ENCODE measurements at places on chromosomes 5 and 9.

GRCh38 chr5:128082551-128083032 lies 974 bp upstream of the SLC12A2 start:
- no peak for DNase-seq

GRCh38 chr5:146103594-146103993 lies 1.8 kb downstream of the PLAC8L1 start:
- no peak for DNase-seq

DNA sequence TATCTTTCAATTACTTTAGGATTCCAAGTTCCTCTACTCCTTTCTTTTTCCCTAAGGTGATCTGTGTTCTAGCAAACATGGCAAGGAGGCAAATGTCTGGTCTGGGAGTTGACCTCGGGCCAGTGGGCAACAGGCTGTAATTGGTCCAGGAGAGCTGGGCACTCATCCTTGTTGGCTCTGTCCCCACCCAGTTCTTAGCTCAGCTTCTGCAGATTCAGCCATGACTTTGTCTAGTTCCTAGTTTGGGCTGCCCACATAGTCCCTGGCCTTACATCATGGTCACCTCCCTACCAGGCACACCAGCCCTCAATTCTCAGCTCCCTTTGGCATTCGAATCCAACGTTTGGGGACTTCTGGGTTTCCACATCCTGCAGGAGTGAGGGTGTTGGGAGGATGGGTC lies 92.1 kb upstream of the DAP start:
- DNase-seq: no peak

DNA sequence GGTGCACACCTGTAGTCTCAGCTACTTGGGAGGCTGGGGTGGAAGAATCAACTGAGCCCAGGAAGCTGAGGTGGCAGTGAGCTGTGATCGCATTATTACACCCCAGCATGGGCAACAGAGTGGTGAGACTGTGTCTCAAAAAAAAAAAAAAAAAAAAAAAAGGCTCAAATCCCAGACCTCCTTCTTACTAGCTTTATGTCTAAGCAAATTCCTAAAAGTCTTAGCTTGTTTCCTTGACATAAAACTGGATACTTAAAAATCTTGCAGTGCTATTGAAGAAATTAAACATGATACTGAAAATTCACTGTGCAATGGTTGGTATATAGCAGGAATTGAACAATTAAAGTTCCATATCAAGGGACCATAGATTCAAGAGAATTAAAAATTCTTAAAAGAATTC lies 45.0 kb downstream of the PCDHGC5 start:
- no peak for DNase-seq

- DNase-seq: no peak
Observed at GRCh38 chr9:133979921-133980863, 11.9 kb downstream of the VAV2 start.
